ENCODE measurements at places on chromosomes 1 and 21. TPM values are rescaled to one million over a fixed set of nuclear protein-coding genes. Genes with fewer than 3 reads are reported as not detected.

GRCh38 chr1:175877939-175878737 is 134.7 kb upstream of the TNR start:
- DNase-seq, result no peak

GRCh38 chr1:217599154-217599553 is 31.7 kb downstream of the GPATCH2 start:
- no peak for DNase-seq

- DNase-seq, result no peak
These were observed 76.4 kb upstream of the DSCAM start for GRCh38 chr21:40923407-40923806.

DNA sequence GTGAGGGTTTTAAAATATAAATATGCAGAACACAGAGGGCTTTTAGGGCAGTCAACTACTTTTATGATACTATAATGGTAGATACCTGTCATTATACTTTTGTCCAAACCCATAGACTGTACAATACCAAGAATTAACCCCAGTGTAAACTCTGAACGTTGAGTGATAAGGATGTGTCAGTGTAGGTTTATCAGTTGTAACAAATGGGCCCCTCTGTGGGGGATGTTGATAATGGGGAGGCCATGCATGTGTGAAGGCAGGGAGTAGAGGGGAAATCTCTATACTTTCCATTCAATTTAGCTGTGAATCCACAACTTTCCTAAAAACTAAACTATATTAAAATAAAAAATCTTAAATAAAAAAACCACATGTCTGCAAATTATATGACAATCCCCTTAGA is 193.5 kb upstream of the CAMK1G start:
- no peak for DNase-seq

The SEC16B gene
- 1.7 TPM for total RNA-seq

The OVAAL gene
- not detected for total RNA-seq

- DNase-seq, result no peak
These were observed 3.3 kb upstream of the C2CD2 start for GRCh38 chr21:41956926-41957729.

DNA sequence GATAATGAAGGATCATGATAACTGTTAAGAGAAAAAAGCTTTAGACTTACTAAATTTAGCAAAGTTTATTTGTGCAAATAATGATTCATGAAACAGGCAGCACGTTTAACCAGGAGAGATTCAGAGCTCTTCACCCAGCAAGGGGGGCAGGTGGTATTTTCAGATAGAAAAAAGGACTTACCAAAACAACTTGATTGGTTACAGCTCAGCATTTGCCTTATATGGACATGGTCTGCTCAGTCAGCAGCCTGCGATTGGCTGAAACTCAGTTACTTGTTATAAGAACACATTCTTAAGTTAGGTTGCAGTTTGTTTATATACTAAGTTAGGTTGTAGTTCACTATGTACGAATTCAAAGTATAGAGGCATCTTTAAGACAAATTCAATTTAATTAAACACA is 165.6 kb downstream of the DUSP10 start:
- DNase-seq, result no peak

DNA sequence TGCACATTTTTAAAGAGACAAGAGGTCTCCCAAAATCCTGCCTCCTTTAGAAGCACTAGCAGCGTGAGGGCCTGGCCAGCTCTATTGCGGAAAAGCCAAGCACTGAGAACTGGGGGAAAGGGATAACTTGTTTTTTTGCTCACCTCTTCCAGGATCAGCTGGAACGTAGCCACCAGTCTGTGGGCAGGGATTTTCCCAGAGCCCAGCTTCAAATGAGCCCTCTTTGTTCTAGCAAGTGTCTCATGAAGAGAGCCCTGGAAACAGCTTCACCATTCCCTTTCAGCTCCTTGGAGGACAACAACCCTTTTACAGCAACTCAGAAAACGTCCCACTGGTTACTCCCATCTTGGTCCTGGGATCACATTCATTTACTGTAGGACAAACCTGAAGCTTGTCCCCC is 195.4 kb downstream of the LMX1A start:
- DNase-seq, result no peak

- DNase-seq, result no peak
These were observed 673 bp upstream of the DHCR24 start for GRCh38 chr1:54887665-54888071.

- DNase-seq, result no peak
These were observed 96.7 kb downstream of the MRPL37 start for GRCh38 chr1:54296666-54297065.

The PHC2 gene
- 97.2 TPM for total RNA-seq

- DNase-seq, result peak; percentile 64
These were observed 271.8 kb downstream of the MATN1 start for GRCh38 chr1:30451532-30452125.

DNA sequence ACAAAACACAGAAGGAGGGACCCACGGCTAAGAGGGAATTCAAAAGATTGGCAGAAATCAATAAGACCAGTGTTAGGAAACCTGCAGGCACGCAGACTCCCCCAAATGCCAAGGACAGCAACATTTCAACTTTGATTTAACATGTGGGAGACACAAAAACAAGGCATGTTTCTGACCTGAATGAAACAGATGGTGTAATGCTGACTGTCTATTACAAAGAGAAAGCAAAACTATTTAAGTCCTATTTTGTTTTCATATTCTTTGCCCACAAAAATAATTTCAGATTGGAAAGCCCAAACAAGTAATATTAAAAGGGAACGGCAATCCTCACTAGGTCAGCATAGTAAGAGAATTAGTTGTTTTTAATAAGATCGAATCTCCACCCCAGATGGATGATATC is 107.9 kb downstream of the S1PR1 start:
- no peak for DNase-seq

DNA sequence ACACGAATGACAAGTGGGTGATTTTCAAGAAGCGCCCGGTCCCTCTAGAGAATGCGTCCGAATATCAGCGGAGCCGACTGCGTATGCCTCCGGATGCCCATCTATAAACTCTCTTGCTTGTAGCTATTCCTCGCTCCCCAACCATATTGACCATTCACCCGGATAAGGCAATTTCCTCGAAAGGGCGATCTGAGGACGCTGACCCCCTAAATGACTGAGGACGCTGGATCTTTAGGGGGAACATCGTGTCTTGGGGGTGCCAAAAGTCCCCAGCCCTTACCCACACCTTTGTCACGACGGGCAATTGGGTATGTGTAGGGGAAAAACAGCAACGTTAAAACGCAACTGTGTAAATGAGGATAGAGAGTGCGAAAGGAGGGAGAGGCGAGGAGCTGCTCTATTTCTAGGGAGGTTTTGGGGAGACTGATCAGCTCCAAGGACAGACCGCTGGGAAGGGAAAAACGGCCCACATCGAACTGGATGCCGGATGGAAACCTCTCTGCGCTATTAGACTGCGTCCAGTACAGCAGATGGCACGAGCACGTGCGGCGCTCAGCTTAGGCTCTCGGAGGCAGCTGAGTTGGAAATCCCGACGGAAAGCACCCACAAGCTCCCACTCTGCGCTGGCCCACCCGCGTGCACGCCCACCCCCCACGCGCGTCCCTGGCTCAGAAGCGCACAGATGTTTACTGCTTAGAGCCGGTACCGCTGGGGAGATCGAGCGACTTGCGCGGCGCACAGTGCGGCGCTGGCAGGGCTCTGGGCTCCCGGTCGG is 2.9 kb upstream of the PRRX1 start:
- no peak for DNase-seq

The RNU1-4 gene
- 19,908 TPM for total RNA-seq

DNA sequence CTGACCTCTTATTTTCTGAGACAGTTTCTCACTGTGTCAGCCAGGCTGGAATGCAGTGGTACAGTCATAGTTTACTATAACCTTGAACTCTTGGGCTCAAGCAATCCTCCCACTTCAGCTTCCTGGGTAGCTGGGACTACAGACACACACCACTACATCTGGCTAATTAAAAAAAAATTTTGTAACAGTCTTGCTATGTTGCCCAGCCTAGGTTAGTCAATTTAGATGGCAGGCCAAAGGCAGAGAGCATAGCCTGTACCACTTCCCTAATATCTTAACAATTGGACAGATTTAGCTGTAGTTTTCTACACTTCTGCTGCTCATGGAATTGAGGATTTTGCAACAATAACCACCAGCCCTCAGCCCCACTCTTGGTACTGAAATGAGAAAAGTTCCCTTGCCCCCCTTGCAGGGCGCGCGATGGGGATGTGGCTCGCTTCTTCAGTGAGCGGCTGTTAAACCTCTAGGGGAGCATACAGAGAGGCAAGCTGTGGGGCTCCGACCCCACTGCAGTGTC is 34.9 kb upstream of the PTGFRN start:
- DNase-seq, result no peak

The PDPN gene
- total RNA-seq, result 43.7 TPM

The EXTL2 gene
- total RNA-seq, result 10.1 TPM

The FGR gene
- total RNA-seq, result 18.4 TPM

DNA sequence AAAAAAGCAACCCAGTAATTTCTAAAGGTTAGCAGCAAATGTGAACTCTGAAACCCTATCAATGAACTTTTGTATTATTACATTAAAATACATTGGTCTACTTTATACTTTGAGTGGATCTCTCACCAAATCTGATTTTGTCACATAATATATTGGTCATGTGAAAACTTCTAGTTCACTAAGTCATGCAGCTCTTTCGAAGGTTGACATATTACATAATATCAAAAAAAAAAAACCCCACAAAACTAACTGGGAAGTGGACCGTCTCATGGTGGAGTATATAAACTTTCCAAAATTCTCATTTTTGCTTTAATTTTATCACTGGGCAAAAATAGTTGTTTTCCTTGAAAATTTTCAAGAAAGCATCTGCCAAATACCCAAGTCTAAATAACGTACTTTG is 50.4 kb downstream of the GATAD2B start:
- no peak for DNase-seq

DNA sequence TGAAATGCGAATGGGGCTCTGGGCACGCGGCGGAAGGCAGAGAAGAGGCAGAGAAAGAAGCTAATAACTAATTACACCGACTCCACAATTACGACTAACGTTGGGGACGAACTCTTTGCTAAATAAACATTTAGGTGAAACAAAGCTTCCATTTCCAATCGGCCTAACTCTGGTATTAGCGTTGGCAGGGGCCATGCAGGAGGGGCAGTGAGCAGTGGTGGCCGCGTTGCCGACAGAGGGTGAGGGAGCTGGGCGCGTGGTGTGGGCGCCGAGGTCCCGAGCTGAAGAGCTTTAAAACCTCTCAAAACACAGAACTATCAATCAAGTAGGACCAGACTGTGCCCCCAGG is 553 bp upstream of the NDUFV3 start:
- DNase-seq, result no peak

Data from vagina (tissue), 2 donors.